Mammary epithelial cell (primary cell): ENCODE measurements at places on chromosomes 5 and 9. TPM values are rescaled to one million over a fixed set of nuclear protein-coding genes. Genes with fewer than 3 reads are reported as not detected.

GRCh38 chr5:14200312-14200990, 57.3 kb downstream of the TRIO start:
- DNase-seq = no peak

DNA sequence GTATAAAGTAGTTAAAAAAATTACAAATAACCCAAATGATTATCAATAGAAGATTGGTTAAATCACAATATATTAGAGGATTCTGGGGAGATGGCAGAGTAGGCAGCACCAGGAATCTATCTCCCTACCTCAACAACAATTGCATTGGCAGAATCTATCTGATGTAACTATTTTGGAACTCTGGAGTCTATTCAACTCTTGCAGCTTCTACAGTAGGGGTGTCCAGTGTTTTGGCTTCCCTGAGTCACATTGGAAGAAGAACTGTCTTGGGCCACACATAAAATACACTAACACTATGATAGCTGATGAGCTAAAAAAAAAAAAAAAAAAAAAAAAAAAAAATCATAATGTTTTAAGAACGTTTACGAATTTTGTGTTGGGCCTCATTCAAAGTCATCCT, 29.2 kb upstream of the ECM2 start:
- DNase-seq = no peak

GRCh38 chr5:96577909-96578308, 84.3 kb upstream of the CAST start:
- no peak for DNase-seq

SLC2A6 gene
- polyA plus RNA-seq = 31.1 TPM

DNA sequence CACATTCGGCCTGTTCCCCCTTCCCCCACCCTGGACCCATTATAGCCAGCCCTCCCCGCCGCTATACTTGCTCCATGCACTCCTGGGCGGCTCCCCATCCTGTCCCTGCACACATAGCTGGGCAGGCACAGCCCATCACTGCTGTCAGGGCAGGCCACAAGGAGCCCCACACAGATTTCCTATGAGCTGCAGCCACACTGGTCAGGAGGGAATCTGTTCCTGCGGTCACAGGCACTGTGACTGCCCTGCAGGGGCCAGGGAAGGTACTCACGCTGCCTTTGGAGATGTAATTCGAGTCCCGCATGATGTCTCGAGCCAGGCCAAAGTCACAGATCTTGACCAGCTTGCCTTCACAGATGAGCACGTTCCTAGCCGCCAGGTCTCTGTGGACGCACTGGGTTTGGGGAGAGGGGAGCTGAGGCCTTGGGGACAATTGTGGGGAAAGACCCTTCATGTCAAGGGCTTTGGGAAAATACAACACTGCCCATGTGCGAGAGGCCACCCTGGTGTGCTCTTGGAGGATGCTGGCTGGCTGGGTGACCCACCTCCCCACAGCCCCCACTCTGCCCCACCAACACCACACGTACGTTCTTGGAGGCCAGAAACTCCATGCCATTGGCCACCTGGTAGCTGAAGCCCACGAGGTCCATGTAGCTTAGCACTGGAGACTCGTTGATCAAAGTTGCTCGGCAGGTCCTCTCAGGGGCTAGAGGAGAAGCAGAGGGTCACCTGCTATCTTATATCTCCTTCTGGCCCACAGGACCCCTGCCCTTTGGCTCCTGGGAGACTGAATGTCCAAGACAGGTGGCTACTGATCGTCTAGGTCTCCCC, 34.5 kb upstream of the CSF1R start:
- DNase-seq = no peak

DNA sequence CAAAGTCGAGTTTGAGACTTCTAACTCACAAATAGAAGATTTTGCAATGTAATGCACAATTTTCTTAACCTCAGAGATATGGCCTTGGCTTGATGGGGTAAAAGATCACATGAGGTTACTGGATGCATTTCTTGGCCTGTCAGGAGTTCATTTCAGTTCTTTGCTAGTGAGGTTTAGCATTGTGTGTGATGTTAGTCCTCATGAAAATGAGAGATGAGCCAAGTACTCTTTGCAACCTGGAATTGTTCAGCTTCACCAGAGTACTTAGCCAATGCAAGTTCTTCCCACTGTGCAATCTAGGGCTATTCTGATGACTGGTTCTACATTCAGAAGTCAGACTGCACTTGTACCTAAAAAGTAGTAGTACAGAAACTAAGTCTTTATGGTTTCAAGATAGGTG, 24.9 kb downstream of the GNAQ start:
- DNase-seq = no peak

DDX4 gene
- not detected for polyA plus RNA-seq

SLC6A19 gene
- not detected for polyA plus RNA-seq

DNA sequence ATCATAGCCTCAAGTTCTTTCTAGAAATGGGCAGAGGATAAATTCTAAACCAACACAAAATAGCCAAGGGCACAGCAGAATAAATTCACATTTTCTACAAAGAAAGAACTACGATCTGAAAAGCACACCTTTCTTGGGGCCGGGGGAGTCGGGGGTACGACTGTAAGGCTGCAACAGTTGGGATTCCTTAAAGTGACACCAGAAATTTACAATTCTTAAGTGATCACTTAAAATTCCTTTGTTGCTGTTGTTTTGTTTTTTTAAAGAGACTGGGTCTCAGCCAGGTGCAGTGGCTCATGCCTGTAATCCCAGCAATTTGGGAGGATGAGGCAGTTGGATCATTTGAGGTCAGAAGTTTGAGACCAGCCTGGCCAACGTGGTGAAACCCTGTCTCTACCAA, 95.8 kb downstream of the CDK5RAP2 start:
- no peak for DNase-seq

CNTFR gene
- not detected for polyA plus RNA-seq

GRCh38 chr9:125359011-125359410, 97.4 kb downstream of the GAPVD1 start:
- DNase-seq = no peak

AGXT2 gene
- not detected for polyA plus RNA-seq

- peak; percentile 88 for DNase-seq
Measured at GRCh38 chr9:77158772-77159513, 18.4 kb upstream of the VPS13A start.

GRCh38 chr5:146751781-146752401, 126.7 kb downstream of the PPP2R2B start:
- no peak for DNase-seq

- DNase-seq = peak; percentile 96
Measured at GRCh38 chr9:105296877-105297287, 52.4 kb downstream of the SLC44A1 start.

DNA sequence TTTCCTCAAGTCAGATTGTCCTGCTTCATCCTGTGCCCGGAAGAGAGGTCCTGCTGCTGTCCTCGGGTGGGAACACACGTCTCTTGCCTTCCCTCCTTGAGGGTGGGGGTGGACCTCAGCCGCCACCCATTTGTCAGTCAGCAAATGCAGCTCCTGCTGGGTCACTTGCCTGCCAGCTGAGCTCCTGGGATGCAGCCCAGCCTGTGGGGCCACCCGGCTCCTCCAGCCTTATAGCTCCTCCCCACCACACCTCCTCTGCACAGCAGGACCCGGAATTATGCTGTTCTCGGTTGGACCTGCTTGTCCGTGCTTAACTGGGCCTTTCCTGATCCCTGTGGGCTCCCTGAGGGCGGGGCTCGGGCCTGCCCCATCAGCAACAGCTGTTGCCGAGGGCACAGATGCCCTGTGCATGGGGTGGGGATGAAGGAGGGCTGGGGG, 52.7 kb downstream of the RXRA start:
- peak; percentile 67 for DNase-seq

GRCh38 chr5:55429613-55430253, 105.0 kb downstream of the PLPP1 start:
- no peak for DNase-seq

DNA sequence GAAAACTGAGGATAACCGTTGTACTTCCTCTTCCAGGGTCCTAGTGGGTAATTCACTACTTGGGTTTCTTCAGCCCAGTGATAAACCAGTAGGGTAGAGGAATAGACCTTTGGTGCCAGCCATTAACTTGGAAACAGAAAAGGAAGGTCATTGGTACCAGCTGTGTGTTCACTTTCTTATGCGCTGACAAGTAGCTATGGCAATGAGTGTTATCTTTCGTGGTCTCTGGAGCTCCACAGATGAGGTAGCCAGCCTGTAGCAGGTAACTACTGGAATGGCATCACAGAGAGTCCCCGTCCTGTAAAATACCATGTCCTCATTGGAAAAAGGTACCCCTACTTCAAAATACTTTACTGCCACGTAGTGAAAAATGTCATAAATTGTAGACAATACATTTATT, 2.3 kb downstream of the UHRF2 start:
- peak; percentile 35 for DNase-seq

GRCh38 chr5:58366461-58366860, 93.4 kb downstream of the PLK2 start:
- no peak for DNase-seq

DNA sequence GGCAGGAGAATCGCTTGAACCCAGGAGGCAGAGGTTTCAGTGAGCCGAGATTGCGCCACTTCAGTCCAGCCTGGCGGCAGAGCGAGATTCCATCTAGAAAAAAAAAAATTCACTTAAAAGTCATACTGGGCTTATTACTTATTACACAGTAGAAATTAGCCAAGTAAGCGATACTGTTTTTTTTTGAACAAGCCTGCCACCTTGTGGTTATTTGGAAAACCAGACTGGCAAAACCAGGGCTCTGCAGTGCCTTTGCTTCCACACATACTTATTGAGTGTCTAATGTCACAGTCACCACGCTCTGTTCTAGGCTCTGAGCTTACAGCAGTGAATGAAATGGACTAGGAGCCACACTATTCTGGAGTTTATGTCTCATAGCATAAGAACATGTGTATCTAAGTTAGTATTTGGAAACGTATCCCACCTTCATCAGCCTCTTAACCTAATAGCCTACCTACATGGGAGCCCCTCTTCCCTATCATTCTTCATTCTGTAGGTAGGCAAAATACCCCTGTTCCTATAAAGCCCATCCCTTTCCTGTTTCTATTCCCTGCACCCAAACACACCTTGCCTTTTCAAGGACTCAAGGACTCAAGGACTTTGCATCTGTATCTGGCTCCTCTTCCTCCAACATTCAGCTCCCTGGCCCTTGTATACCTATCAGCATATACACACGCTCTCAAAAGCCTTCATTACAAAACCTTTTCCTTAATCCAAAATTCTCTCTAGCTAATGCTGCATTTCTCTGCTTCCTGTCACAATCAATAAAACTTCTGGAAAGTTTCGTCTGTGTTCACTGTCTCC, 13.9 kb upstream of the BASP1 start:
- DNase-seq = peak; percentile 70

- no peak for DNase-seq
Measured at GRCh38 chr5:68531970-68532369, 316.4 kb downstream of the PIK3R1 start.

GRCh38 chr5:109324931-109325330, 84.8 kb downstream of the PJA2 start:
- DNase-seq = no peak

IL3 gene
- polyA plus RNA-seq = not detected

GRCh38 chr9:115025721-115026120, 92.2 kb downstream of the TNC start:
- DNase-seq = no peak

DNA sequence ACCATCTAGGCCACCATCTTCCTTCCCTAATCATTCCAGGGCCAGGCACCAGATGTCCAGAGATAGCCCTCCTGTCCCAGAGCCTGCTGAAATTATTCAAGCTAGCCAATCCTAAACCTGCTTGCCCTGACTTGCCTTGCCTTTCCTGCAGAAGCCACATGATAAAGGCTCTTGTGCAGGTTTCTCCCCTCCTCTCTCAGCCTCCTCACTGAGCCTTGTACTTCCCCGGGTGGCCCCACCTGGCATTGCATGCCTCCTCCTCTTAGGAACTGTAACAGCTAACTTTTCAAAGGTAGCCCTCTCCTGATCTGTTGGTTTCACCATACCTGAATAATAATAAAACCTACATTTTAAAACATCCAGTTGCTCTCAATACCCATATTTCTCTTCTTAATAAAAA, 42.6 kb downstream of the DIRAS2 start:
- DNase-seq = peak; percentile 40

GRCh38 chr5:14269395-14269794, 126.3 kb downstream of the TRIO start:
- DNase-seq = no peak

DNA sequence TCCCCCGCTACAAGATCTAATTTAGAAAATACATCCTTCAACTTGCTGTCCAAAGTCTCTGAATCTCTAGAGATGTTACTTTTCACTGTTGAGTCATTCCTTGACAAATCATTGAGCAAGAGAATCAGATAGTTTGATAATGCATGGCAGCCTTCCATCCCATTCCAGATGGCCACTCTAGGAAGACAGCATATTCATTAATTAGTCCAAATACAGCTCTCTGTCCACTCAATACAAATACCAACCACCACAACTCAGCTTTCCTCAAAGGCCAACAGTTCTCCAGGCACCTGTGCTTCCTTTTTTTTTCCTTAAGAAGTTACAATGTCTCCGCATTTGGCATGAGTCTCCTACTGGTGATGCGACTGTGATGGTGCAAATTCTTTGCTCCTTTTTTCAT, 72.3 kb downstream of the DROSHA start:
- no peak for DNase-seq

DNA sequence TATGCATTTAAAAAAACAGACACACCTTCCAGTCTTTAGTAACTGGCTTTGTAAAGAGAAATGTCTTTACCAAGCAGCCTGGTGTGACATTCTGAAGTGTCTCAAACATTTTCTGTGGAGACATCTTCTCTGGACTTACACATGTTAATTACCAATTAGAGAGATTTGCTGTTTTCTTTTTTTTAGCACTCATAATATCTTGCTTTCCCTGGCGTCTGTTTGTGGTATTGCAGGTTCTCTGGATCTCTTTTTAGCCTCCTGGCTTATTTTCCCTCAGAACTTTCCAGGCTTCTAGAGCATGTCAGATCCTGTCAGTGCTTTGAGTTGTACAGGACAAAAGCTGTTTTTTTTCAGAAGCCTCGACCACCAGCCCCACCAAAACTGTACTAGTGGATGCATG, 92.5 kb downstream of the MSX2 start:
- DNase-seq = no peak

ENHO gene
- polyA plus RNA-seq = 0.44 TPM

DNA sequence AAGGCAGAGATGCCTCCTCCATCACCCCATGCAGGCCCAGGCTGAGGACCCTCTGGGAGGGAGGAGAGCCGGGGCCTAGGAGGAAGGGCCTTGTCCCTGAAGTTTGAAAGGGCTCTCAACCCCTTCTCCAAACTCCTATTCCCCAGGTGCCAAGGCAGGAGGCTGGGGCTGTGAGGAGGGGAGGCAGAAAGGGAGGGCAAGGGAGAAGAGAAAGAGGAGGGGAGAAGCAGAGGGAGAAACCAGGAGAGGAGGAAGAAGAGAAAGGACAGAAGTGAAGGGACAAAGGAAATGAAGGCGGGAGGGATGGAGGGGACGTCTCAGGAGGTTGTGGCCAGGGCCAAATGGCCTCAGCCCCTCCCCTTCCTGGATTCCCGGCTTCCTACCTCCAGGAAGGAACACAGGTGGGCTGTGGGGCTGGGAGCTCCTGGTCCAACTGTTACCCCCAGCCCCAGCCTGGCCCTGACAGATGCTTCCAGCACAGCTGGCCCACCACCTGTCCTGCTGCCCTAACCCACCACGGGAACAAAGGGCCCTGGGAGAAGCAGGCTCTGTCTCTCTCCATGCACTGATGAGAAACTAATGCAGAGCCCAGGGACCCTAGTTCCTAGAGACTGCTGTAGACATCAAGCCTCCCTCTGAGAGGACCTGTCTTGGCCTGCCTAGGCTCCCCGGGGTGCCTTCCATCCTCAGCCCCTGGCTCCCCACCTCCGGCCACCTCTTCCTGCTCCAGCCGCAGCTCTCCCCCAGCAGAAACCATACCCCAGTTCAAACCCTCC, 3.5 kb downstream of the DBN1 start:
- DNase-seq = no peak

TBC1D9B gene
- polyA plus RNA-seq = 71.5 TPM

CORO2A gene
- polyA plus RNA-seq = 17.4 TPM

MRPL36 gene
- 117 TPM for polyA plus RNA-seq

- no peak for DNase-seq
Measured at GRCh38 chr5:72180925-72181324, 73.7 kb downstream of the MAP1B start.
